HFFc6 (cell line): ENCODE measurements at places on chromosomes 1 and 21.

DNA sequence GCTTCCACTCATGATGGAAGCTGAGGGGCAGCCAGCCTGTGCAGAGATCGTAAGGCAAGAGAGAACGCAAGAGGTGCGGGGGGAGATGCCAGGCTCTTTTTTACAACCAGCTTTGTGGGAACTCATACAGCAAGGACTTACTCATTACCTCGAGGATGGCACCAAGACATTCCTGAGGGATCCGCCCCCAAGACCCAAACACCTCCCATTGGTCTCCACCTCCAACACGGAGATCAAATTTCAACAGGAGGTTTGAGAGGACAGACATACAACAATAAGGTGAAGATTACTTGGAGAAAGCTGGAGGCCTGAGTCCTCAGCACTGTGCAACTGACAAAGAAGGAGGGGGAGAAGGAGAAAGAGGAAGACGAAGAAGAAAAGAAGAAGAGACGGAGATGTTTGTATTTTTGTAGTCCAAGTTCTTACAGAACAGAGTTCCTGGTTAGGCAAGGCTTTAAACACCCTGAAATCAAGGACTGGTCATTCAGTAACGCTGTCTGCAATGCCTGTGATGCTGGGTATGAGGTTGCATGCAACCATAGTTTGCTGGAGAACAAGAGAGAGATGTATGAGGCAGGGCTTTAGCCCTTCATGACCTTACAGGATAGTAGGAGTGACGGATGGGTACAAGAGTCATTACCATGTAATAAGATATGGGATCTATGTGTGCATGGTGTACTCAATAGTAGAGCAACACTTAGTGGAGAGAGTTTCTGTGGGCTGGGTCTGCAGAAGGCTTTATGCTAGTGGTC lies 19.7 kb upstream of the GALNT2 start:
- DNase-seq = no peak

DNA sequence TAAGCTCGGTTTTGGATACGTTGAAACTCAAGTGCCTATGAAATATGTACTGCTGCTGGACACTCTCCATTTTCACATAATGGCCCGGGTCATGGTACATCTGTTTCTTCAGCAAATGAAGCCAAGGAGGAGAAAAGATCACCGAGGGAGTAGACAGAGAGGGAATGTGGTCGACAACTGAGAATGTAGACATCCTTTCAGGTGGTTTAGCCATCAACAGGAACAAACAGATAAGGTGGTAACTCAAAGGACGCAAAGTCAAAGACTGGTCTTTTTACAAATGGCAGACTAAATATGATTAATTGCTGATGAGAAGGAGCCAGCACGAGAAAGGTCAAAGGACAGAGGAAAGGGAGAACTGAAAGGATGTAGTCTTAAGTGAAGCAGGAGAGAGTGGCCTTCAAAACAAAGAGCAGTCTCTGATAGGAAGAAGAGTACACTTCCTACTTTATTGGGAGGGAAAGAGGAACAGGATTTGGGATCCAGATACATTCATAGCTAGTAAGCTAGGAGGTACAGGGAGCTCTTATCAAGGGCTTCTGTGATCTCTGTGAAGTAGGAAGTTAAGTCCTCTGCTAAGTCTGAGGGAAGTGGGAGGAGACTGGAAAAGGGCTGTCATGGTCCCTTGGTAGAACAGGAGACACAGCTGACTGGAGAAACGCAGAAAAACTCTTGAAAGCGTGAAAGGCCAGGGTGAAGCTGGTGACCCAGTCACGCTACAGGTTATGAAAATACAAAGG lies 28.3 kb downstream of the NUP133 start:
- no peak for DNase-seq

- DNase-seq = no peak
Measured at GRCh38 chr1:47688461-47689296, 250.8 kb downstream of the FOXD2 start.

DNA sequence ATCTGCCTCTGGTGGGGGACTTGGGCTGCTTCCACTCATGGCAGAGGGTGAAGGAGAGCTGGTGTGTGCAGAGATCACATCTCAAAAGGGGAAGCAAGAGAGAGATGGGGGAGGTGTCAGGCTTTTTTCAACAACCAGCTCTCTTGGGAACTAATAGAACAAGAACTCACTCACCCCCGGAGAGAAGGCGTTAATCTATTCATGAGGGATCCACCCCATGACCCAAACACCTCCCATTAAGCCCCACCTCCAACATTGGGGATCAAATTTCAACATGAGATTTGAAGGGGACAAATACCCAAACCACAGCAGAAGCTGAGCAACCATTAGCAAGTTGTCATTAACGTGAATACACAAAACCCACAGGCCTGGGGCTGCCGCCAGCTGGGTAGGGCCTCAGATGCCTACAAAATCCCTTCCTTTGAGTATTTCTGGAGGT lies 12.0 kb upstream of the VWA5B1 start:
- DNase-seq = no peak

DNA sequence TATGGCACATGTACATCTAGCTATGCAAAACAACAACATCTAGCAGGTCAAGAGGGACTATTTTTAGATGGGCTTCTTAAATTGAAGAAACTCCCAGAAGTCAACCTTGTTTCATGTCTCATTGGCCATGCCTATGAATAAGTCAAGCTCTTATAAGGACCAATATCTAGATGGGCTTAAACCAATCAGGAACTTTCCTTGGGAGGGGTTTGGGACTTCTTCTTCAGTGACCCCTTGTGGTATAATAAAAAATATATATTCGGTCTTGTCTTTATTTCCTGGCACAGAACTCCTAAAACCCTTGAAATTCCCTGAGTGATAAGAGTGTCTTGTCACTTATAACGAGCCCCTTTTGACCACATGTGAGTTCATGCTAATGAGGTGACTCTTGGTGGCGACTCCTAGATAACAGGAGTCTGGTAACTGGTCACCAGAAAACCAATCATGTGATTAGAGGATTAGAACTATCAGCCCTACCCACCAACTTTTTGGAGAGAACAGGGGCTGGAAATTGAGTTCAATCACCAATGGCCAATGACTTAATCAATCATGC lies 218.3 kb downstream of the HHIPL2 start:
- no peak for DNase-seq

DNA sequence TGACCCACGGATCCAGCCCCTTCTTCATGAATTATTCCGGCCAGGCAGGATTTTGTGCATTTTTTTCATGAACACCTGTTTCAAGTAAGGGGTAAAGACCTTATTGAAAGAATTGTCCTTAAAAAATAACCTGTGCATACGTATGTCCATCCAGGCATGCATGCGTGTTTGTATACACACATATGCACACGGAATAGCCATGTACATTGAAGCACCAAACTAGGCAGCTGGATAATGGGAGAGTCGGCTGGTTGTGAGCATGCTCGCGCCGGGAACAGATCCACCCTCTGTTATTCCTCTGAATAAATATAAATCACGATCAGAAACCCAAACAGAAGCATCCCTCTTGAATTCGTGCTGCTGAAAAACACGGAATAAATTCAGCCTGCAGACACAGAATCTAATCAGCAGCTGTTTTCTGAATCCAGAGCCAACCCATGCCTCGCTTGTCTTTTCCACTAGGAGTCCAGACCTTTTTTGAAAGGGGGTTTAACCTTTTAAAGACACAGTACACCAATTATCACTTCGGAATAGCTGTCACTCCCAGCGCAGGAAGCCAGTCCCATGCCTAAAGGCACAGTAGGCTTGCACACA lies at the start of gene HIVEP3:
Gene HIVEP3 (minus strand): TSS at position 473 of the 594 bp plus-strand sequence.
- peak; percentile 36 for DNase-seq

DNA sequence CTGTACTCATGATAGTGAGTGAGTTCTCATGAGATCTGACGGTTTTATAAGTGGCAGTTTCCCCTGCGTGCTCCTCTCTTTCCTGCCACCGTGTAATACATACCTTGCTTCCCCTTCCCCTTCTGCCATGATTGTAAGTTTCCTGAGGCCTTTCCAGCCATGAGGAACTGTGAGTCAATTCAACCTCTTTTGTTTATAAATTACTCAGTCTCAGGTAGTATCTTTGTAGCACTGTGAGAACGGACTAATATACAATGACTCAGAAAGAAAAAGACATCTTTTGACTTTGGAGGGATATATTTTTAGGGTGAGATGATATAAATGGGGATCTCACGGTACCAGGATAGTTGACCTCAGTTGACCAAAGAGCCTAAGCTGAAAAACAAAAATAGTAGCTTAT lies 74.7 kb upstream of the BACH1 start:
- DNase-seq = no peak

DNA sequence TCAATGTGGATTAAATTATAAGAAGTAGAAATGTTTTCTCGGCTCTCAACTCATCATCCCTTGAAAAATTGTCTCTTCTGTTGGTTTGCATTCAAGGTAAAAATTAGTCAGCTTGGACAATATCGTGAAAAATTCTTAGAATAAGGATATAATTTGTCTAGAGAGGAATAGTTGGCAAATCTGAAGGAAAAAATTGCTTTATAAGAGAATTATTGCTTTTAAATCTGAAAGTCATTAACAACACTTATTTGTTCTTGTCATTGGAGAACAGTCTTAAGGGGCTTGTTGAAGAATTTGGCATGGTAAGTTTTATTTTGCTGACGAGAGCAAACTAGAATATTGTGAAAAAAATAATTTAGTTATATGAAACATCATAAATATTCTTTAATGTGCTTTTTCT lies 26.4 kb downstream of the ANGPTL1 start:
- no peak for DNase-seq

GRCh38 chr1:59290193-59290949 lies 6.5 kb upstream of the FGGY start:
- DNase-seq = peak; percentile 27

GRCh38 chr1:119002028-119002686 lies 14.0 kb upstream of the TBX15 start:
- peak; percentile 77 for DNase-seq

DNA sequence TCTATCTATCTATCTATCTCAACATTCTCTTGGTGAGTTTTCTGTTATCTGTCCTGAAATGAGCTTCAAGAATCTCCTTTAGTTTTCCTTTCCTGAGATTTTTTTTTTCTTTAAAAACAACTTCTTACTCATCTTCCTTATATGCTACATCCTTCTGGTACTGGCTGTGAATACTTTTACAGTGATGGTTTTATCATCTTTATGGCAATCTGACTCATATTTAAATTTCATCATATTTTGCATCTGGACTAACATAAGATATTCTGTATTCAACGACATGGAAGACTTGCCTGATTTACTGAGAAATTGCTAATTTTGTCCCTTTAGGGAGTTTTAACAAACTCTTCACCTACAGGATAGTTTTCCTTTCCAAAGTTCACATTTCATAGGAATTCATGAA lies 33.0 kb downstream of the PDE4B start:
- peak; percentile 76 for DNase-seq

GRCh38 chr1:115134850-115135480 lies 45.7 kb upstream of the TSPAN2 start:
- DNase-seq = peak; percentile 95

DNA sequence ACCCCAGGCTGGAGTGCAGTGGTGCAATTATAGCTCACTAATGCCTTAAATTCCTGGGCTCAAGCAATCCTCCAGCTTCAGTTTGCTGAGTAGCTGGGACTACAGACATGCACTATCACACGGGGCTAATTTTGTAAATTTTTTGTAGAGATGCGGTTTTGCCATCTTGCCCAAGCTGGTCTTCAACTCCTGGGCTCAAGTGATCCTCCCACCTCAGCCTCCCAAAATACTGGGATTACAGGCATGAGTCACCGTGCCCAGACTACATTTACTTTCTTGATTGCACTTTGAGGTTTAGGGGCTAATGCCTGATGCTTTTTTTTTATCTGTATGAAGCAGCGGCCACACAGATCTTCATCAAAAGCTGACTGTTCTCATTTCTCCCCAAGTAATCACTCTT lies 124.6 kb downstream of the KIF26B start:
- no peak for DNase-seq

GRCh38 chr1:52725903-52726264 lies 369 bp upstream of the ZYG11B start:
- DNase-seq = no peak

DNA sequence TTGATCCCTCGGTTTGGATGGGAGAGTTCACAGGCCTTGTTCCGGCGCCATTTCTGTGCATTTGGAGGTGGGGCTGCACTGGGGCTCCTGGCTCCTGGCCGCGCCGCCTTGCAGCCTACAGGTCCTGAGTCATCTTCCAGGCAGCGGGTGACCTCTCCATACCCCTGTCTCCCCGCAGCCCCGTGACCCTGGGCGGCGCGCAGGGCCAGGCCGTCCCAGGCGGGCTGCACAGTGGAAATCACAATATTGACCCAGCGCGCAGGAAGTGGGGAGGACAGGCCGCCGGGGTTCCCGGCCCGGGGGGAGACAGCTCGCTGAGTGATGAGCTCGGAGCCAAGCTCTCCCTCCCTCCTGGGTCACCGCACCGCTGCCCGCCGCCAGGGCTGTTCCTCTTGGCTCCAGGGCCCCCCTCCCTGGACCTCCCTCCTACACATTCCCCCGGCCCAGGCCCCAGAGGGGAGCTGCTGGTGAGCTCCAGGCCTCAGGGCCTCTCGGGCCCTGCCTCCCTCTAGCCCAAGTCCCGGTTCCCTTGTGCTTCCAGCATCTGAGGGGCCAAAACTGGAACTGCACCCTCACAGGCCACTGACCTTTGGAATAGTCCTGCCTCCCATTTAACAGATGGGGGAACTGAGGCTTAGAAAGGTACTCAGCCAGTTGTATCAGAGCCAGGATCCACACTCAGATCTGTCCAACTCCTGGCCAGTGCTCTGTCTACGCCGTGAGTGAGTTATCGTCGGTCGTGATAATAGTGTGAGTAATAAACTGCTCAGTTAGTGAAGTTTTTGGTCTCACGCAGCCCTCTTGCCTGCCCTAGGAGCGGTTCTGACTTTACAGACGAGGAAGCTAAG lies 142.9 kb upstream of the WNT4 start:
- DNase-seq = no peak
